ENCODE measurements at places on chromosomes 12 and 14.

DNA sequence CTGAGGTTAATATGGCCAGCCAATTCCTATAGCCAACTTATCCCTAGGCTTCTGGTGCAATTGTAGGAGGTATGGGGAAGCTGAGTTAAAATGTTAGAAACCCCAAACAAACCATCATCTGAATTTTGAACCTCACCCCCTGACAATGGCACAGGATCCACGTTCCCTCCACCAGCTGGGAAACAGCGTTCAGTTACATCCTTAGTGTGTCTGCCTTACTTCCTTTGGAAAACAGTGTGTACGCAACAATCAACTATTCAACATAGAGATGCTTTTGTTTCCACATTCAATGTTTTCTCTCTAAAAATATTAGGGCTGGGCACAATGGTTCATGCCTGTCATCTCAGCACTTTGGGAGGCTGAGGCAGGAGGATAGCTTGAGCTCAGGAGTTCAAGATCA, 203.4 kb downstream of the TTC7B start:
- no peak for DNase-seq

- DNase-seq: no peak
These were observed 28.4 kb upstream of the GAS2L3 start for GRCh38 chr12:100545092-100545491.

DNA sequence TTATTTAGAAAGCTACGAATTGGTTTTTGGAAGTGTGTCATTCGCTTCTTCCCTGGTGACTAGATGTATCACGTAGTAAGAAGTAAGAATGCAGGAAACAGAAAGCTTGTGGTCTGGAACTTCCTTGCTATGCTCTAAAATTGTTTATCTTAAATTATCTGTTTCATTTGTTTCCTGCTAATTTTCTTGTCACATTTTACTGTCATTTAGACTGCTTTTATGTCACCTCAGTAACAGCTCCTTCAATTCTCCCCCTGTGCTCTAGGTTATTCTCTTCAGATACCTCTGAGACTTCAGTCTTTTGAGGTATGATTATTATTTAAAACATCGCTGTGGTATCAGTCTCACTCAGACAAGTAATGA, 699 bp upstream of the CD69 start:
- DNase-seq: no peak

- DNase-seq: no peak
These were observed 85.7 kb downstream of the GPATCH2L start for GRCh38 chr14:76237349-76237990.

DNA sequence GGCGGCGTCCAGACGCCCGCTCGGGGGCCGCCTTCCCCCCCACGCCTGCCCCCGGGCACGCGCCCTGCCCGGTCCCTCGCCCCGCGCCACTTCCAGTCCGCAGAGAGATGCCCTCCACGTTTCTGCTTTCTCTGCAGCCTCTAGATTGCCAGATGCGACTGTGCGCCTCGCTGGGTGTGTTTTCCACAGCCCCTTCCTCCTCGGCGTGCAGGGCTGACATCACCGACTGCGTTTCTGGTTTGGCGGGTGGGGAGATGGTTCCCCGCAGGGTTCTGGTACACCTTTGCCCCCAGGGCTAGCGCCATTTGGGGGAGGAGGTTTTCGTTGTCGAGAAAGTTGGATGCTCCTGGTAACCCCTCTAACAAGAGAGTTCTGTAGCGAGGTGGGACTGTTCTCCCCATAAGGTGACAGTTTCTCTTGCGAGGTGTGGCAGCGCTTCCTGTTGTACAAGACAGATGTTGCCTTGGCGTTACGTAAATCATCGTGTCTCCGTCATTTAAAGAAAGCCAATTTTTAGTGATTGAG, 1.5 kb downstream of the CALM1 start:
- peak; percentile 80 for DNase-seq

DNA sequence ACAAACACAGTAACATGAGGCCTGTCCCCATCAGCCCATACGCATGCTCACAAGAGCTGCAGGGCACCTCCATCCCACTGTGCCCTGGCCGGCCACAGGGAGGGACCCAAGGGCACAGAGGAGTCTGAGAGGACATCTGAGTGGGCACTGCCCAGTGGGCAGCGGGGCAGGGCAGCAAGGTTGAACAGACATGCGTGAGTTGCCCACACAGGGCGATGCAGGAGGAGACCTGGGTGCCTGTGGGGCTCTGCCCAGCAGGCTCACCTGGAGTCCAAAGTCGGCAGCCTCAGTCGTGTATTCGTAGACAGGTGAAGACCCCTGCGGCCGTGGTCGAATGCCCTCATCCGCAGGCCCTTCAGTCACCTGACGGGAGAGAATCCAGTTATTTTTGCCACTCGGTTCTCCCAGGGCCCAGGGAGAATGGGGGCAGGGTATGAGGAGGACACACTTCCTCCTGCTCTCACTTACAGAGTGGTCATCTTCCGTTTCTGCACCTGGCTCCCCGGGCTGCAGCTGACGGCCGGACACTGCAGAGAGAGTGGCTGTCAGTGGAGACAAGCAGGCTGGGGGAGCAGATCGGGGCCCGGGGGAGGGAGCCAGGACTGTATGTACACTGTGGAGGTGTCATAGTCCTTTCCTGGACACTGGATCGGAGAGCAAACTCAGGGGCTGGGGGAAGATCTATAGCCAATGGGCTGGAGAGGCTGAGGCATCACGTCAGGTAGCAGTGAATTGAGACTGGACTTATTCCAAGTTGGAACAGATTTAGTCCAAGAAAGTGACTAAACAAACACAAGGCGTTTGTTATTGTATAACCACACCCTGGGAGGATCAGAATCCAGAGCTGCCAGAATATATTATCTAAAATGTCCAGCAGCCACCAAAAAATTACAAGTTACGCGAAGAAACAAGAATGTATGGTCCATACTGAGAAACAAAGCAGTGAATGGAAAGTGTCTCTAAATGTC, 20.7 kb downstream of the AHNAK2 start:
- no peak for DNase-seq

DNA sequence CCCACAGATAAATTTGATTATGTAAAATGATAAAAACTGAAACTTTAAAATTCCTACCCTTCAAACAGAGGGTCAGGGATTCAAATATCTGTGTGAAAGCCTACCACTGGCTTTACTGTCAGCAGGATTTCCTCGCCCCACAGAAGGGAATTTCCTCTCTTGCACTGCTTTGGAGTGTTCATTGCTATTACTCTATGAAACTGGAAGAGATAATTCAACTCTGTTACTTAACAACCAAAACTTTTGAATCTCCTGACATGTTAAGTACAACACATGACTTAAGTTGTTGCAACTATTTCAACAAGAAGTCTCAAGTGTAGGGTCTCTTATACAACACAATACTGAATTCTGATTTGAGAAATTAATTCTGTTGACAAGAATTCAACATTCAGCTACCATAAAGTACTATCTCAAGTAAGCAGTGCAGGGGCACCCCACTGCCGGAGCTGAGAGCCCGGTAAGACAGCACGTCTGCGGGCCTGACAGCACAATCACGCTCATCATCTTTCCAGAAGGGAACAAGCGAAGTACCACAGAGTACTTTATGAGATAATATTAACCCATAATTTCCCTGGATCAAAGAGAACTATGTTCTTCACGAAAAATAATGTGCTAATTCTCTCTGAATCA, 22.9 kb downstream of the DICER1 start:
- DNase-seq: no peak

- DNase-seq: no peak
These were observed 96.0 kb upstream of the MDM1 start for GRCh38 chr12:68428211-68428610.

- DNase-seq: no peak
These were observed 6.4 kb upstream of the NTN4 start for GRCh38 chr12:95796982-95797289.

- no peak for DNase-seq
These were observed 4.7 kb downstream of the P2RX2 start for GRCh38 chr12:132623072-132623869.

DNA sequence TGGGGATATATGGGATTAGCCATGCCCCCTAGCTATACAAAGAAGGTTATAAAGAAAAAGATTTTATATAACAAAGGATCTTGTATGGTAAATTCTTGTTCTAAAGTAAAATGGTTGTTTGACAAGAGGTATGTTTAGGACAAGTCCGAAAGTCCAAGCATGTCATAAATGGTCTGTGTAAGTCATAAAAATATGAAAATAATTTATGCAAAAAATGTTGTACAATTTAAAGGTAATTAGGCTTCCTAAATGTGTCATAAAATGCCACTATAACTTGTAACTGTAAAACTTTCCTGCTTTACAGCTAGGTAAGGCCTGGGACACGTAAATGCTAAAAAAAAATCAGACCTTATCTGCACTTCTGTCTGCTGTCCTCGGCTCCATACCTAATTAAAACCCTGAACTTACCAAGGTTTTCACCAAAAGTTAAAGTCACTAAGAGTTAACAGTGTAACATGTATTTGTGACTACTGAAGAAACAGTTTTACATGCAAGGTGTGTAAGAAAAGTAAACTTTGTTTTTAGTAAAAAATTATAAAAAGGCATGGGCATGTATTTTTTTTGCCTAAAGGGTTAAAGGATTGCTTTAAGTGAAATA, 110.0 kb upstream of the RESF1 start:
- DNase-seq: no peak

DNA sequence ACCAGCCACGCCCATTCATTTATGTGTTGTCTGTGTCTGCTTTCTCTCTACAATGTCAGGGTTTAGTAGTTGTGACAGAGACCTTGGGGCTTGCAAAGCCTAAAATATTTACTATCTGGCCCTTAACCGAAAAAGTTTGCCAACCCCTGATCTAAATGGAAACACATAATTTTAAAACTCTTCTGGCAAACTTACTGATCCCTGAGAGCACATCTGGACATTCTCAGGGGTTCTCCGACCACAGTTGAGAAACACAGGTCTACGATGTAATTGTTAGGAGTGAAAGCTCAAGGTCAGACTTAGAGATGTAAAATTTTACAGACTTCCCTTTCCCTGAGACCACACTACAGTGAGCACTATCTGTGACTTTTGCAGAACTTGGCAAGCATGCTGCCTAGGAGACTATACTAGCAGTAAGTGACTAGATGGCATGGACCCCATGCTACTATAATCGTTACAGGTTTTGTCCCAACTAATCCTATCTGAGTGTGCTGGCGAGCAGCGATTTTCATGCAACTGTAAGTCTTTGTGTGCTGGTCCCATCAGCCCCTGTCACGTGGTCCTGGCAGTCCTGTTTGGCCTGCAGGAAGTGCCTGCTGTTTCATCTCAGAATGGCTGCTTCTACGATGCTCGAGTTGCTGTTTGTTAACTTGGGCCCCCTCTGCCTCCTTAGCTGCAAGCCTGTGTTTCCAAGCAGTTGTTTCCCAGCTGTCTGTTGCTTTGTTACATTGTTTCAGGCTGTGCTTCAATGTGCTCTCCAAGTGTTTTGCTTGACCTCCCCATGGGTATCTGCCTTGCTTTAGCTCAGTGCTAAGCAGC, 21.6 kb downstream of the TMTC2 start:
- DNase-seq: no peak

DNA sequence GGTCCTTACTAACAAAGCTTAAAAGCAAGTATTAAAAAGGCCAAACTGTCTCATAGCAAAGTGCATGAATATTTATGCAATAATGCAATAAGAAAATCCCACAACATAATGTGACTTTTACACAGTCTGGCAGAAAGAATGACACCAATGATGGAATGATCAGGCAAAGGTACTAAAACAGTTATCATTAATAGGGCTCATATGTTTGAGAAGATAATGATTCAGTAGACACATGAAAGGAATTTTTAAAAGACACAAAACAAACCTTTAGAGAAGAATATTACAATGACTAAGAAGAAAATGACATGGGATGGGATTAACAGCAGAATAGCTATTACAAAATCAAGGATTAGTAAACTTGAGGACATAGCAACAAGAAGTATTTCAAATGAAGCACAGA, 1411.2 kb upstream of the TMEM132C start:
- no peak for DNase-seq

DNA sequence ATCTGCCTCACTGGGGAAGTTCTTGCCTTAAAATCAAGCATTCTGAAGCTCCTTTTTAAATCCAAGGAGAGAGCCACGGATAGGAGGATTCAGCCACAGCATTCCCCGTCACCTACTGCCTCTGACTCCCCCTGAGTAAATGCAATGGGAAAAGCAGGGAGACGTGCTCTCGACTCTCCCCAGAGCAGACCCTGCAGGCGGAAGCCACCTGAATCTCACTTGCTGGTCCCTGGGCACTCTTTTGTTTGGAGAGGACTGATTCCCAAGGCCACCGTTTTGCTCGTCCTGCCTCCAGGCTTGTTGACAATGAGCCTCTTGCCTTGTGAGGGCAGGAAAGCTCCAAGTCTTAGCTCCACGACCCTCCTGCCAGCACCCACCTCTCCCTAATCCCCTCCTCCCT, 204.5 kb downstream of the SLC15A4 start:
- DNase-seq: no peak

GRCh38 chr12:132147423-132148367, 3.4 kb downstream of the NOC4L start:
- DNase-seq: peak; percentile 50

DNA sequence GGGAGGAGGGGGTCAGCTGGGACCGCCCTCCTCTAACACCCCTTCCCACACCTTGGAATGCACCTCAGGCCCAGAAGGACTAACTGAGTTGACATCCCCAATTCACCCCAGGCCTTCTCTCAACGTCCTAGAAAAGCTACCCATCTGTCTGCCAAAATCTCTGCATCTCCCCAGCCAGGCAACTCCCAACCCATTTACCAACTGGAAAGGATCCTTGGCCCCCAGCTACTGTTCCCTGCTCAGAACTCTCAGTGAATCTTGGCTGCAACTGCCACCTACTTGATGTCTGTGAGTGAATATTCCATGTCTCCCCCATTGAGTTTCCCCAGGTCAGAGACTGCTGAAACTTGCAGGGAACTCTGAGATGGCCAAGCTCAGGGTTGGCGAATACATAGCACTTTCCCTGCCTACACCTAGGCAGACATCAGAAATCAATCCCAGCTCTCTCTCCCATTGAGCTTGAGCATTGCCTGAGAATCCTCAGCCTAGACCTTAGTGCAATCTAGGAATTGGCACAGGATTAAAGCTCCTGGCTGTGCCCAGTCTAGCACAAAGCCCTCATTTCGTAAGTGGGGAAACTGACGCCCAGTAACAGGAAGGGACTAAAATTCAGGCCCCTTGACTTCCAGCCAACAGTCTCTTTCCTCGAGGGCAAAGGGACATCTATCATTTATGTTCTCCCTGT, 71.9 kb upstream of the NCOR2 start:
- no peak for DNase-seq

DNA sequence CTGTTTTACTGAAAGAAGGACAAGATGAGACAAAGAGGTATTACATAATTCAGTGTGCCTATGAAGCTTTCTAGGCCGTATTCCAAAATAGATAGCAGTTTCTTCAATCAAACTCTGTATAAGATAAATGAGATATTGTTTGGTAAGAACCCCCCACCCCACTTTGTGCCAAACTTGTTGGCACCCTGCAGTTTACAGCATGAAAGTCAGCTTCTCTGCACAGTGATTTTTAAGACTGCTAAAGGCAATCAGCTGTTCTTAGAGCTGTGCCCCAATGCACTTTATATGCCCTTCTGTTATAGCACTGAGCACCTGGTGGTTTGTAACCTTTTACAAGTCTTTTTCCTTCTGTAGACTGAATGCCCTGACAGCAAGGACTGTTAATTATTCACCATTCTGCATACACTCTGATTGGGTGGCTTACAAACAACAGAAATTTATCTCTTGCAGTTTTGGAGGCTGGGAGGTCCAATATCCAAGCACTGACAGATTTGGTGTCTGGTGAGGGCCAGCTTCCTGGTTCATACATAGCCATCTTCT, 76.7 kb downstream of the ANO4 start:
- no peak for DNase-seq

Data from activated CD8-positive, alpha-beta memory T cell treated with anti-CD3 and anti-CD28 coated beads, Interleukin-2, amount 50 U/mL, for 48 hours (primary cell).